ENCODE measurements at places on chromosomes 1 and 21.

- DNase-seq, result no peak
These were observed 24.9 kb upstream of the CYYR1 start for GRCh38 chr21:26597981-26598380.

DNA sequence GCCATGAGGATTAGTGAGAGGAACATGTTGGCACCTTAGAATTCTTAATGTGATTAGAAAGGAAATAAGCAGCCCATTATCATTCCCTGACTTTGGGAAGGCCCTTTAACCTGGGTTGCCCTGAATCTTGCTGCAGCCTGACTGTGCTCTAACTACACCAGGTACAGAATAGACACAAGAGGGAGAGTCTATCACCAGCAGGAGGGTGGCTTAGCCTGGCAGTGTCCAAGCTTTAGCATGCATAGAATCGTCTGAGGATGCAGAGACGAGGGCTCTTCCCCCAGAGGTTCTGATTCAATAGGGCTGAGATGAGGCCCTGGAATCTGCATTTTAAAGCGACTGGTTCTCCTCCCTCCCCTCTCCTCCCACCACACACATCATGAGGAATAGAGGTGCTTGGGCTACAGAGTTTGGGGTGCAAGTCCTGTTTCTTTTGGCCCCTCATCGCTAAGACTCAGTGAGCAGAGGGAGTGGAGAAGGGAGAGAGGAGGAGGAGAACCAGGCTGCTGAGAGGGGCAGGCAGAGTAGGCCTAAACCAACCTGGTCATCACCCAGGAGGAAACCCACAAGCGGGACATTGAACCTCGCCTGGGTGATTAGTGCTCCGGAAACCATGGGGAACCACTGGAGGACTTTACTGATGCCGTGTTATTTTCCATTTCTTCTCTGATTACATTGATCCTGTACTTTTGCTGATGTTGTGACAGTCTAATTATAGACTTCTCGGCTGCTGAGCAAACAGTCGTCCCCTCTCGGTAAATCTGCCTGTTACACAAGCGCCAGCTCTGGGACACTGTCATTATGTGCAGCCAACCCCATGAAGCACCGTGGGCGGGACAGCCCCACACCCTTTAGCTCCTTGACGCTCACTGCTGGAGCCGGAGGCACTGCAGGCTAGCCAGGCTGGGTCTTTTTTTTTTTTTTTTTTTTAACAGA is 6.3 kb upstream of the TENT5C start:
- DNase-seq, result no peak

- peak; percentile 68 for DNase-seq
These were observed 22.0 kb downstream of the FOXO6 start for GRCh38 chr1:41383094-41383852.

DNA sequence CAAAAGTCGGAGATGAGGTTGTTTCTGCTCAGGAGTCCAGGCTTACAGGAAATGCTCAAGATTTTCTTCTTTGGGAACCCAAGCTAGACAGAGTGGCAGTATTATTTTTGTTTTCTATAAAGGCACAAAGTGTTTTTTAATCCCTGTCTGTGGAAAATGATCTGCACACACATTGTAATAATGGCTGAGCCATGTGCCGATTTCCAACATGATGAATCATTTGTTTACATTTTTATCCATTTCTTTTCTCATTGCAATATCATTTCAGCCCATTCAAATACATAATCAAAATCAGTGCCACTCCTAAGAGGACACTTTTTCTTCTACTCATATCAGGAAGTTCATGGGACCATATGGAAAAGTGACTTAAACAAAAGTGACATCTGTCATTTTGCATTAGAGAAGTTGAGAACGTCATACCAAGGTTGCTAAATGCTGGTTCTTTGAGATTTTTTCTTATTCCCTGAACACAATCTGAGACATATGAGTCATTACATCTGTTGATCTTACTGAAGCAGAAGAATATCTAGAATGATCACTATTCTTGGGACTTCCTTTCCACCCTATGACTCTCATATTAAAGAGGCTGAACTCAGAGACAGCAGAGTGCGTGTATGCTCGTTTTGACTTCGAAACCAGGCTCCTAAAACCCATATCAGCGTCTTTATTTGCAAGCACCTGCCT is 44.9 kb downstream of the ACTA1 start:
- no peak for DNase-seq

DNA sequence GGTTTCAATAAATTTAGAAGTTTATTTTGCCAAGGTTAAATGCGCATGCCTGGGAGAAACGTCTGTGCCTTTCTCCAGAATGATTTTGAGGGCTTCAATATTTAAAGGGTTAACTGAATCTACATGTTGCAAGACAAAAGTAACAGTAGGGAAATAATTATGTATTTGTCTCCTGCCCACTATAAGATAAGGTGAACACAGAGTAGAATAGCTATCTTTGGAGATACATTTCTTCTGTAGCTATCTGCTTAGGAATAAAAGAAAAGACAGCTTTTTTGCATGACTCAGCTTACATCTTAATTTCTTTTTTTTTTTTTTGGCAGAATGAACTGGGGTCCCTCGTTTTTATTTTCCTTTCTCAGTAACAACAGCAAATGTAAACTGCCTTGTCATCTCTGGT is 1351.6 kb downstream of the AMY1C start:
- DNase-seq, result no peak

GRCh38 chr1:195026792-195027191 is 1581.4 kb downstream of the KCNT2 start:
- no peak for DNase-seq

DNA sequence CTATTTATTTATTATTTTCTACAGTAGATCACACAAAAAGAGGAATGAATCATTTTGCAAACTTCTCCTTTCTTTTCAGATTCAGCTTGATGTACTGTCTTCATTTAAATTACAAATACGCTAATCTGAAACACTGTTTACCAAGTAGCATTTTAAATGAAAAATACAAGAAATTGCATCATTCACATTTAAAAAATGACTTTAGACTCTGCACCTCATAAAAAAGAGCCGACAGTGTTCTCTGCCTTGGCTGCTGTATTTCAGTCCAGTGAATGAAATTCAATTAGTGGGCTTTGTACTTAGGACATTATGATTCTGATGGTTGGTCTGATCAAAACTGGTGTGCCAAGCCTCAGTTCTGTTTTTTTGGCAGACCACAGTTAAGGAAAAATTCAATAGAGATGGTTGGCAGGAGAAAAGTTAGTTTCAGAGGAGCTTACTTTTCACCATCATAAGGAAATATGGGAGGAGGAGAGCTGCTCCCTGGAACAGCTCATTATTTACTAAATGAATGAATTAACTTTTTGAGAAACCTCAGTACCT is 222.4 kb upstream of the ESRRG start:
- DNase-seq, result no peak

- DNase-seq, result no peak
These were observed 12.8 kb upstream of the IFI44L start for GRCh38 chr1:78607334-78607927.

GRCh38 chr1:95287081-95287480 is 53.1 kb downstream of the RWDD3 start:
- DNase-seq, result no peak

DNA sequence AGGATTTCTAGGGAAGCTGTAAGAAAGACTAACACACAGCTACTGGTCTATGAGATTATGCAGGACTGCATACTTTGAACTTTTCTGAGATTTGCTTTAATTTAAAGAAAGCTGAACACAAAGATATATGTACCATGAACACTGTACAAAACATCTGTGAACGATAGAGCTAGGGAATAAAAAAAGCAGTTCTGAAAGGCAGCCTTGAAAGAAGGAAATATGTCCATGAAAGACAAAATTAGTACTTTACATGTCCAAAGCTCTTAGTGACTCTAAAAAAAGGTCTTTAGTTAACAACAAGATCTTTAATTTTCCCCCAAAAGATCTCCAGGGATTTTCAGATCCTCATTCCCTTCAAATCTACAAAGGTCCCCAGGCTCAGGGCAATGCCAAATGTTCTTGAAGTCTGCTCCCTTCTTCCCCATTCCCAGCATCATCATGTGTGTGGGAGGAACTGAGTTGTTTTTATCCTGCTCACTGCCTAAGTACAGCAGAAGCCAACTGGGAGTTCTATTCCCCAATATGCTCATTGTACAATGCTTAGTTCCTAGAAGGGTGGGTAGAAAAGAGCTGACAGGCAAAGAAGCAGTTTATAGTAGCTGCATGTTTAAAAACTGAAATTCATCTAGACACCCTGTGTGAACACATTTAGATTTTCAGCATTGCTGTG is 60.1 kb upstream of the PTCH2 start:
- peak; percentile 79 for DNase-seq

DNA sequence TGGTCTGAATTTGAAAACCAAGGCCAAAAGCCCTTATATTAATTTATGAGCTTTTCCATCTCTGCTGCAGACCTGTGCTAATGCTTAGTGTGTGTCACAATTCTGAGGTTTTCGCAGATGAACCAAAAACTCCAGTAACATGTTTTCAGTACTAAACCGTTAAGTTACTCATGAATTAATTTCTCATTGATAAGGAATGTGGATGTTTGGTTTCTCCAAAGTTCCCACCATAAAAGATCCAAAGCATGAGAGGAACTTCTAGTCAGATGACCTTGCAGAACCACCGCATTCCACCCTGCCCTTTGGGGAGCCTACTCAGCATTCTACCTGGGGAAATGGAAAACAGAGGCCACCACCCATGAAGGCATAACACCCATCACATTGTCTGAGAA is 7.5 kb upstream of the LEPR start:
- DNase-seq, result no peak

DNA sequence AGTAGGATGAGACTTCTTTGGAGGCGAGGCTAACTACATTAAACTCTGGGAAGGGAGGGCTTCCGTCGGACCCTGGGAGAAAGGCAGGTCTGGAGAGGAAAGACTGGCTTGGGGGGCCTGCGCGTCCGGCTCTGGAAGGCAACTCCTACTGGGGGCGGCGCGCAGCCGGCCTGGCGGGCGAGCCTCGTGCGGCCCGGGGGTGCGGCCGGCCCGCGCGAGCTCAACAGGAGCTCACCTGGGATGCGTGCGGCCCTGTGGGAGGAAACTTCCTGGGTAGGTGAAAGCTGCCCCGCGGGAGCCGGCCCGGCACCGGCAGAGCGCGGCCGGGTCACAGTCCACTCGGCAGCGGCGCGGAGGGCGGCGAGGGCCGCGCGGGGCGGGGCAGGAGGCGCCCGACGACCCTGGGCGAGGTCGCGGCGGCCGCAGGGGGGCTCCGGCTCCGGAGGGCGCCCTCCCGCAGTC is 449 bp downstream of the EPS15 start:
- DNase-seq, result no peak

DNA sequence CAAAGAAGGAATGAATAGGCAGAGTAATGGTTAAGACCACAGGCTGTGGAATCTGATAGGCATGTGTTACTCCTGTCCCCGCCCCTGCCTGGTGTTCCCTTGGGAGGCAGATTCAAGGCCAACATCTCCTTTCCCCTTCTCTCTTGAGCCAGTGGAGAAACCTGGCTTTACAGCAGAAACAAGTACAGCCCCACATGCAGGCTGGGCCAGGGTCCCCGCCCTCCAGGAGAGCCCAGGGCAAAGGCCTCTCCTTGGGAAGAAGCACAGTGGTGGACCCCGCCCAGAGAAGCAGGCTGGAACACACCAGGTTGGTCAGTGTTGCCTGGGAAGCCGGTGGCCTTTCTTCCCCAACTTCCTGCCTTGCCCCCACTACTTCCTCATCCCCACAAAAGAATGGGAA is 6.8 kb downstream of the C1orf167 start:
- DNase-seq, result no peak

GRCh38 chr1:90291431-90292216 is 296.7 kb downstream of the ZNF326 start:
- DNase-seq, result no peak

DNA sequence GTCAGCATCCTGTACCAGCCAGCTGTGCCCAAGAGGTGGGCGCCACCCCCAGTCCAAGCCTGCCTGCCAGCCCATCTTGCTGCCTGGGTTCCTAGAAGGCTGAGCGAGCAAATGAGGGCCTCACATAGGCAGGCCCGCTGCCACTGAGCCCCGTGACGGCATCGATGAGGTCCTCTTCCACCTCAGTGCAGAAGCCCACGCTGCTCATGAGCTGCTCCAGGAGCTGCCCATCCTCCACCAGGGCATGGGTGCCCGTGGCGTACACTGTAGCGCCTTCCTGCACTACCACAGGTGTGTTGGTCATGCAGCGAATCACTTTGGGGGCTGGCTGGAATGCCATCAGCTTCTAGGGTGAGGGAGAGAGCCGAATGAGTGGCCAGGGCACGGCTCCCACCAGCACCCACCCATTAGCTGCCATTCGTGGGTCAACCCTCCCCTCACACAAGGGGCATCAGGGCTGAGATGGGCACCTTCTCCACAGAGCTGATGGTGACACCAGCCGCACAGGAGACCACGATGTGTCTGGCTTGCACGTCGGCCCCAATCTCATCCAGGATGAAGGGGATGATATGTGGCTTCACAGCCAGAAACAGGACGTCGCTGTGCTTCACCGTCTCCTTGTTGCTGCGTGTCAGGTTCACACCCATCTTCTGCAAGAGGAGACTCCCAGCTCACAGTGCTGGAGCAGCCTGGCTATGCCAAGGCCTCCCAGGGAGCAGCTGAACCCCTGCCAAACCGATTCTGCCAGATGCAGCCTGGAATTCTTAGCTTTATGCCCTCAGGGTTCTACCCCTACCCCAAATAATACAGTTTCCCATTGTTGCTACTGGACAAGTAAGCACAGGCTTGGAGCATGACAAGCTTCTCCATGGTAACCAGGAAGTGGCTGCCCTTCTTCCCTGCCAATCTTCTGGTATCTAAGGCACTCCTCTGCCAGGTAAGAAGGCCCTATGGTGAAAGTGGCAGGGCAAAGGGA is 2.0 kb downstream of the PYCR2 start:
- DNase-seq, result no peak

DNA sequence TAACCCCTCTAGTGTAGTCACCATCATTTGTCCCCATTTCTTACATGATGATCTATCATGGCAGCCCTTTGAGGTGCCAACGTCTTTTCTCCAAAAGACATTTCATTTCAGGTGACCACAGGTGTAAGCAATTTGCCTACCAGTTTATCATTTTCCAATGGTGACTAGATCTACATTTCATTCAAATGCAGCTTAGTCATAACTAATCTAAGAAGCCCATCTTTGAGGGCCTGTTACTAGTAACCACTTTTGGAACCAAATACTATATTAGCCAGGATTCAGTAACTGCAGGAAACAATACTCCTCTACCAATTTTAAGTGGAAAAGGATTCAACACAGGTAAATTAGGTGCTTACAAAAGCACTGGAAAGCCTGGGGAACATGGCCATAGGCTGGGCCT is 30.6 kb upstream of the TMEM54 start:
- DNase-seq, result no peak

- DNase-seq, result no peak
These were observed 528 bp upstream of the CD164L2 start for GRCh38 chr1:27383661-27384060.

DNA sequence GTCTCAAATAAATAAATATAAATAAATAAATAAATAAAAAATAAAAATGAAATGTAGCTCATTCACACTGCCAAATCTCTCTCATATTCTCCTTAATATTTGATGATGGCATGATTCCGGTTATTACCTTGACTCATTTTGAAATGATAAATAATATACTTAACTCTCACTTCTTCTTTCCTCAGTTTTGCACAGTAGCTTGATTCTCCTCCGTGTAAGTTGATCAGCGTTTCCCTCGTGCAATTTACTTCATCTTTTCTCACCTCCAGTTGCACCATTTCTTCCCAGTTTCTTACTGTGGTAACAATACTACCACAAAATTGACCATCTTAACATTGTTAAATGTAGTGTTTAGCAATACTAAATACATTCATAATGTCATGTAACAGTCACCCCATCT is 111.6 kb downstream of the RIPK4 start:
- DNase-seq, result no peak
